KG1 (cell line): ENCODE measurements at places on chromosomes 4 and X.
A peak's percentile ranks its signal among the peaks of the same experiment; 100 is the strongest.

DNA sequence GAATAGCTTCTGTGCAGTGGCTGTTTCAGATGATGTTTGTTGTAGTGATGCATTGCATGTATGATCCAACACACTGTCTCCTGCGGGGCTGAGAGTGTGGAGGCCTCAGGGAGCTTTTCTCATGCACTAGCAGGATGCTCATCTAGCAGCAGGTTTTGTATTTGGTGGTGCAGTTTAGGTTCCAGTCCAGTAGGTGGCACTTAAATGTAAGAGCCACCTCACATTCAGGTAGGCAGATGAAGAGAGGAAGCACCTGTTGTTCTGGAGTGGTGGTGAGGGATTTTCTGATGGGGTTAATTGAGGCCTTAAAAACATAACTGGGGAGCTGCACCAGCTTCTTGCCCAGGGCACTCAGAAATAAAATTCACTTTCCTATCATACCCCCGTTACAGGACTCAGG, 300.9 kb downstream of the SPIN4 start:
- DNase-seq: no peak

DNA sequence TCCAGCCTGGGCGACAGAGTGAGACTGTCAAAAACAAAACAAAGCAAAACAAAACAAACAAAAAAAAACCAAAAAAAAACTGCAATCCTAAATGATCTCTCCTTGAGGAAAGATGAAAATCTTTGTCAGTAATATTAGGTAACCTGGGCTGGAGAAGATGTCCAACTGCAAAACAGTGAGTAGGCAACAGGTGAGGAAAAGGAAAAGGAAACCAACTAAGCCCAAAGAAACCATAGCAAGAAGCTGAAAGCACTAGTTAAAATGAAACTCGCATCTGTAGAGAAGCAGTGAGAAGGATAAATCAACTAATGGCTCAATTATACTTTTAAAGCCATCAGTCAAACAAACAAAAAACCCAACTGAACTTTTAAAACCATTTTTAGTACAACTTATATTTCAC, 54.2 kb downstream of the ENOX2 start:
- DNase-seq: no peak

DNA sequence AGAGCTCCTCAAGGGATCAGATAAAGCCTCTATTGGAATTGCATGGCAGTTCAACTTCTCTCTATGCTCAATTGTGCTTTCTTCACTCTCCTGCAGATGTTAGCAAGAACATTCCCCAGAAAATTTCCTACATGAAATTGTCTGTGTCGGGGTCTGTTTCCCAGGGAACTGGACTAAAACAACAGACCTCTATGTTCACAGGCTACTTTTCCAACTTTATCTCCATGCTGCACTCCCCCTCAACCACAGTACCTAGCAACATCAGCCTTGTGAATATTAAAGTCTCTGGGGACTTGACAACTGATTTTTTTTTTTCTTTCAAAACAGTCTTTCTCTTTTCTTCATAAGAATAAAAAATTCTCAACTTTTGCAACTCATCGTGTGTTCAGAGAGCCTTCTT, 1470.8 kb upstream of the ADGRL3 start:
- no peak for DNase-seq

DNA sequence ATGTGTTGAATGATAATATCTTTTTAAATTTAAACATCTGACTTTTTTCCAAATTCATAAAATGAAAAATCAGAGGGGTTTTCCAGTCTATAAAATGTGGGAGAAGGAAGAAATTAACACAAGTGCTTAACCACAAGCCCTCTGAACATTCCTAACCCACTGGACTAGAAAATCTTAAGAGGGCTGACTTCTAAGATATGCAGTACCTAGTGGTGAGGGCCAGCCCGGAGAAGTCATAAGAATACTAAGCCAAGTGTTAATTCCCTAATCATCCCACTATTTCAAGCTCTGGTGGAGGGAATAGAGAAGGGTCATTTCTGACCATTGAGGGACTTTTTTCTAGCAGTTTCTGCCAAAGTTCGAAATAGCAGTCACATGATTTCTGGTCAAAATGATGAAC, 86.9 kb upstream of the NEIL3 start:
- no peak for DNase-seq

- DNase-seq: no peak
These were observed 162.6 kb upstream of the INTU start for GRCh38 chr4:127469959-127470809.

GRCh38 chrX:125765347-125765746, 400.7 kb downstream of the DCAF12L2 start:
- no peak for DNase-seq

DNA sequence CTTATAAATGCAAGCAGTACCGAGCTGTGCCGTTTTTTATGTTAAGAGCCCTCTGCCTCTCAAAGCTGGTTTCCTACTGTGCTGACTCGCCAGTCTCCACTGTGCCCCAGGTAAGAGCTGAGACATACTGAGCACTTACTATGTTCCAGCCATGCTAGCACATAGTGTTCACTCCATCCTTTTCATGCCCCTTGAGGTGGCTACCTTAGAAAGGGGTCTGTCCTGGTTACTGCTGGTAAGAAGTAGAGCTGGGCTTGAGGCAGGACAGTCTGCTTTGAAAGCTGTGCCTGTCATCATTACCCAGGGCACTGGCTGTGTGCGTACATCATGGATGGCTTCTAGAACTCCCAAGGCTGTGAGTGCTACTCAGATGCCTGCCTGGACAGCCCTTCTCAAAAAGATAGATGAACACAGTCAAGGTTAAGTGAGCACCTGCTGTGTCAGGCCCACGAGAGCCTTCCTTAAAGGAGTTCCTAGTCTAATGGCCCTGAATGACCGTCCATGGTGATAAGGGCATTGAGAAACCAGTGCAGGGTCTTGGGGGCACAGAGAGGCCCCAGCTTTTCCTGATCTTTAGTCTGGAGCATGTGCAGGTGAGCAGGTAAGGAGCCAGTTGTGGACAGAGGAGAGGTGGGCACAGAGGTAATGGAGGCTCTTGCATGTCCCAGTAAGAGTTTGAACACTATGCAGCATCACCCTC, 1.6 kb downstream of the STK32B start:
- no peak for DNase-seq

DNA sequence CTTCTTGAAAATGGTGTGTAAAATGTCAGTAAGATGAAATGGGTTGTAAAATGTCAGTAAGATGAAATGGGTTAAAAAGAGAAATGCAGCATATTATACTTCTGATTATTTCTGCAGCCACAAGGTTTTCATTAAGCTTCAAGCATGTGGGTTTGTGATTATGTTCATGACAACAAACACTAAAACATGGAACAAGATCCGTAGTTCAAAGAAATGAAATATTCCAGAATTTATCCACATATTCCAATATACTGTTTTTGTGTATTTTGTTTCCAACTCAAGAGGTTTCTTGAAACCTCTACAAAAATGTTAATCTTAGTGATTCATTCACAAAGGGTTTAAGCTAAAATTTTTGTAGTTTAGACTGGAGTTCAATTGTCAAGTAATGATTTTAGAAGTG, 84.0 kb downstream of the ADAMTS3 start:
- no peak for DNase-seq

DNA sequence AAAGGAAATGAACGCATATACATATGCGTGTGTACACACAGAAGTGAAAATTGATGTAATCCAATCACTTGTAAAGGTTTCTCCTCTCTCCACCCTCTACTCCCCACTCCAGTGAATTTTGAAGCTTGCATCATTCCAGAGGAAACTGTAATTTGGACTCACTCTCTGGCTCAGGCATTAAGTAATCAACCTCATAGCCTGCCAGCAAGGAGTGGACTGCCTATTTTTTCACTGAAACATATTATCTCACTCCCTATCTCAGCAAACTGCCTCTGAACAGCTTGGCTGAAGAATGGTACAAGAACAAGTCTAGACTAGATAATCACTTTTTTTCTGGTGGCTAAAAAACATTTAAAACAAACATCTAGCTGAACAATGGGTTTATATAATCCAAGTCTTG, 124.2 kb downstream of the C4orf51 start:
- no peak for DNase-seq

- DNase-seq: peak; percentile 87
These were observed 555 bp upstream of the PGM2 start for GRCh38 chr4:37825968-37826294.

DNA sequence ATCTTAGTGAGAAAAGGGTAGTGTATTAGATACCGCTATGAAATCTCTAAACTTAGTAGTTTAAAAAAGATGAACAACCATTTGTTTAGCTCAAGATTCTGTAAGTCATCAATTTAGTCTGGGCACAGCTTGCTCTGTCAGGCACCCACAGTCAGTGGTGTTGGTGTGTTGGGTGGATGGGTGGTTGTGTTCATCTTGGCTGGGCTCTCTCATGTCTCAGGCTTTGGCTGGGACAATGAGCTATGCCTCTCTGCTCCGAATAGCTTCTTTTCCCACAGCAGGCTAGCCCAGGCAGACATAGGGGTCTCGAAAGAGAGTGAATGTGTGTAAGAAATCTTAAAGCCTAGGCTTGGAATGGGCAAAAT, 127.0 kb upstream of the GATB start:
- no peak for DNase-seq

DNA sequence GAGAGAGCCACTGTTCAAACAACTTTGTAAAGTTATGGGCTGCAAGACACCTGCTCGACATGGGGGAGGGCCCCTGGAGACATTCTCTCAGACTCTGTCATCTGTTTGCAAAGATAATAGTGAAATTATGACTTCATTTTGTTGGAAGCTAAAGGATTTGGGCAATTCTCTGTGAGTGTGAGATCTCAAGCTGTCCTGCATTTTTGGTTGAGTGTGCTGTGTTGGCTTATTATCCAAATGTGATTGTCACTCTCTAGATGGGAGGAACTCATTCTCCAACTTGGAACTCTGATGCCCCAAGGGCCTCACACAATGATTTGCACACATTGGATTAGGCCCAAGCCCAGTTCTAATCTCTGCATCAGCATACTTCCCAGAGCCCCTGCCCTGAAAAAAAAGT, 63.7 kb downstream of the STK32B start:
- DNase-seq: no peak

GRCh38 chr4:98113012-98113411, 30.3 kb downstream of the STPG2 start:
- no peak for DNase-seq

GRCh38 chr4:98092833-98093439, 50.3 kb downstream of the STPG2 start:
- no peak for DNase-seq

DNA sequence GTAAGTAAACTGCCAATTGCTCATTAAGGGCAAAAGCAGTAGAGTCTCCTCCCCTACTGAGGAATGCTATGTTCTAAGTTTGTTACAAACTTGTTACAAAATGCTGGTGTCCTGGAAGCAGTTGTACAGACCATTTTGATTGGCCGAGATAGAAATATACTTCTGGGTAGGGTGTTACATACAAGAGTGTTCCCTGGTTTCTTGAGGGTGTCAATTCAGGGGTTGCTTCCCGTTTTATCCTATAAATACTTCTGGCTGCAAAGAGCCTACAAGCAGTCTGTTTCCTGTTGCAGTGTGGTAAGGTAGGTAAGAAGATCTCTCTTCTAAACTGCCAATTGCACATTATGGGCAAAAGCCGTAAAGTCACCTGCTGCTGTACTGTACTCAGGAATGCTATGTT, 5.7 kb downstream of the TRPC5OS start:
- DNase-seq: no peak

DNA sequence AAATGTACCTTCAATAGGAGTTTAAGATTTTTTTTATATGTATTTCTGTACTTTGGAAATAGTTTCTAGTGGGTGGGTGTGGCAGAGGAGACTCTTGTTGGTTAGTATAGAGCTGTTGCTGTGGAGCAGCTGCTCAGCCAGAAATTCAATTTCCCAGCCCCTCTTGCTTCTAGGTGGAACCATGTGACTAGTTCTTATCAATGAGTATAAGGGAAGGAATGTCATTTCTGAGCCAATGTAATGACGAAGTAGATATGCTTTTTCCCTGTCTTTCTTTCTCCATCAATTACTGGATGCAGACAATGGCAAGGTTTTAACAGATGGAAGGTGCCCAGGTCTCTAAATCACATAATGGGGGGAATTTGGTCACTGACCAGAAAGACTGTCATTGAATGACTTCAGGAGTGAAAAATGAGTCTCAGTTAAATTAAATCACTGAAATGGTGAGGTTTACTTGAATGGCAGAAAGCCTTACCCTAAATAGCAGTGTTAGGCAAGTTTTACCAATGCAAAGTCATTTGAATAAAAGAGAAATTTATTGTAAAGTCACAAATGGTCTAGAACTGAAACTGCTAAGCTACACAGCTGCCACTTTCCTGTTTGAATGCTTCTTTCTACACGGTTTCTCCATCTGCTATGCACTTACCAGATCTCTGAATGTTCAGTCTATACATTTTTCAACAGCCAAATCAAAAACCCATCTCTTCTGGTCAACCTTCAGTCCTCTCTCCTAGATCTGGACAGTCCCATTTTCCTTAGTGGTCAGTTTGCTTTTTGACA, 795.4 kb upstream of the MAGEB2 start:
- no peak for DNase-seq

- DNase-seq: no peak
These were observed 145.4 kb upstream of the HUWE1 start for GRCh38 chrX:53831662-53832635.

- DNase-seq: no peak
These were observed 76.1 kb downstream of the LRBA start for GRCh38 chr4:150938873-150939499.

GRCh38 chrX:623599-624315, 6.8 kb upstream of the SHOX start:
- DNase-seq: no peak
